ENCODE measurements at places on chromosomes 1 and 21.

GRCh38 chr1:45032837-45033236, 20.8 kb downstream of the UROD start:
- no peak for DNase-seq

GRCh38 chr21:45309069-45309986, 21.6 kb upstream of the POFUT2 start:
- DNase-seq: no peak

GRCh38 chr21:35400233-35400939, 351.3 kb upstream of the RUNX1 start:
- no peak for DNase-seq

- no peak for DNase-seq
These were observed 476 bp downstream of the AXDND1 start for GRCh38 chr1:179366093-179366800.

DNA sequence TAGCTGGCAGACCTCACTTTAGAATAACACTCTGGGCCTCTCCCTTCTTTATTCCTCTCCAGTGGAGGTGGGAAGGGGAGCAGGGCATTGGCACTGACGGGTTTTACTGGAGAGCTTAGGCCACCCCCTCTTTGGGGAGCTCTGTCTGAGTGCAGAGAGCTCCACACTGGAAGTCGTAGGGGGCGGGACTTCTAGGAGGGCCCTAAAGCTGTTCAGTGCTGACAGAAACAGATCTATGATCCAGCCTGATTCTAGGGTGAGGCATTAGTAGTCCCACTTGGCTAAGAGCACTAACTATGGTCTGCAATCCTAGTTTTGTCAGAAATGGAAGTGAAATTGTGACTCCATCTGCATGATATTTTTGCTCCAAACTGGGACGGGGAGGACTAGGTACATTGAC, 138.7 kb downstream of the MIS18A start:
- no peak for DNase-seq

- DNase-seq: no peak
These were observed 8.9 kb downstream of the TAGLN2 start for GRCh38 chr1:159916242-159917051.

- DNase-seq: no peak
These were observed 417.7 kb downstream of the PRDM2 start for GRCh38 chr1:14117700-14118099.

- DNase-seq: no peak
These were observed at the start of gene B4GALT2 for GRCh38 chr1:43978551-43979260. TSS of gene B4GALT2 (plus strand) at chr1:43979210. CDS start at chr1:43981161, 1,951 bp downstream.

GRCh38 chr1:39683591-39684312, 7.5 kb downstream of the HPCAL4 start:
- no peak for DNase-seq

DNA sequence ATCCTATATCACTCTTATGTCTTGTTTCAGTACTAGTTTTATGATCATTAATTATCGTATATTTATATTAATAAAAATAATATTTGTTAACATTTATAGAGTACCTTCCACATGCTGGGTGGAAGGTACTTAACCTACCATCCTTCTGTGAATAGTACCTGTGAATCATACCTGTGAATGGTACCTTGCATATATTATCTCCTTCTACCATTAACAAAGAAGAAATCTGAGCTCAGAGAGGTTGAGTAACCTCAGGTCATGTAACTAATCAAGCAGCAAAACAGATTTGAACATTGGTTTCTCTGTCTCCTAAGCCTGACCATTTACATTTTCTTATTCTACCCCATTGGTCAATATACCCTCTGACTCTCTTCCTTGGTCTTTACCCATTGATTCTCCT, 174.4 kb upstream of the UBE2U start:
- DNase-seq: no peak

- DNase-seq: no peak
These were observed 161.1 kb downstream of the EDEM3 start for GRCh38 chr1:184593597-184593996.

DNA sequence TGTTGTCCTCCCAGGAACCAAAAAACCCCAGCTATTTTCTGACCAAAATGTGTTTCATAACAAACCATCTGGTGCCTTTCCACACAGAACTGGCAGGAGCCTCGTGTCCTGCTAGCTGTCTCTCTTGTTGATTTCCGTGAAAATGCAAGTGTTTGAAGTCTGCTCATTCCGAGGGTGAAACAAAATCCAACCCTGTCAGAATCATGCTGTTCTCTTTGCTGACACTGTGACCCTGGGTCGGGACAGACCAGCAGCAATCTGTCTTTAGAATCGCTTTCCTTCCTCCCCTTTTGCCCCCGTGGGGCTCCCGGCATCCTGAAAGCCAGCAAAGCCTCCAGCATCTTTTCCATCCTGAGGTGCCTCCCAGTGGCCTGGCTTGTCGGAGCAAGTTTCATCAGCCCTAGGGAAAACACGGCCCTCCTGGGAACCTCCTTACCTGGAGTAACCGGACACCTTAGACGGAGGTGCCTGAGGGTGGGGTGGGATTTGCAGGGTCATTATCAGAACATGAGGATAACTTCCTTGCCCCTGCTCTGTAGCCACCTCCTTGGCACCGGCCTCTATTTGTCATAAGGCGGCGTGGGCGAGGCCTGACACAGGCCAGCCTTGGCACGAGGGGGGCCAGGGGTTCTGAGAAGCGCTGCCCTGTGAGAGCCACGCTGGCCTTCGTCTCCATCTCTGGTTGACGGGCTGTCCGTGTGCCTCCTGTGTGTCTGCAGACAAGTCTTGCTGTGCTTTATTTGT, 24.9 kb downstream of the LDLRAP1 start:
- DNase-seq: no peak

DNA sequence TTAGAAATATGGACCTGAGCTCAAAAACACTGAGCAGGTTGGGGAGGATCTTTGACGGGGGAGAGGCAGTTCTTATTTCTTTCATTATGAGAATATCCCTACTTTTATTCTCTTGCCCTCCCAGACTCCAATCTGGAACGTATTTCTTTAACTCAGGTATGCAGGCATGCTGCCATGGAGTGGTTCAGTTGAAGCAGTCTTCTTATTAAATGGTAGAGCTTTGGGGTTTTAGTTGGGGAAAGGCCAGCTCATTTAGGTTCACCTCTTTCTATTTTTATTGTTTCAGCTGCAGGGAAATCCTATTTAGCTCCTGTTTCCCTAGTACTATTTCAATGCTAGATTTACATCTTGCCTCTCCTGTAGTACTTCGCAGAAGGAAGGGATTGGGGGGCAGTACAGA, 198.9 kb downstream of the TTLL7 start:
- no peak for DNase-seq
